BE2C (cell line): ENCODE measurements at places on chromosomes 11 and 22.

GRCh38 chr22:24450610-24451009 lies 23.2 kb downstream of the ADORA2A start:
- peak; percentile 91 for DNase-seq

- no peak for DNase-seq
These were observed 8.9 kb downstream of the SIDT2 start for GRCh38 chr11:117187428-117187798.

GRCh38 chr11:110362971-110363509 lies 66.6 kb upstream of the RDX start:
- DNase-seq = peak; percentile 12

- DNase-seq = no peak
These were observed 13.9 kb downstream of the SLC35E4 start for GRCh38 chr22:30649430-30650007.

DNA sequence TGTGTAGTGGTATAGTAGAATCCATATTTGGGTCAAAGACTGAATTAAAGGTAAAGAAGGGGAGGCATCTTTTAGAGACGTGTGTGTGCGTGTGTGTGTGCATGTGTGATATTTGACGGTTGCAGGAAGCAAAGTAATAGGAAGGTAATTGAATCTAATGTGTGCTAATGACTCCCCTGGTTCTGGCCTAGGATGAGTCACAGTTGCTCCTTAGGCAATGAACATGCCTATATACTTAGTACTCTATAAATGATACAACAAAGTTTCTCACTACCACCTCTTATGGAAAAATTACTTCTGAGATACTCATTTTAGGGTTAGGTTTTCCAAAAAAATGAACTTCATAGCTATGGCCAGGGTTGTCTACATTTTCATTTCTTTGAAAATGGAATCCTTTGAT lies 409.6 kb downstream of the GUCY1A2 start:
- no peak for DNase-seq

DNA sequence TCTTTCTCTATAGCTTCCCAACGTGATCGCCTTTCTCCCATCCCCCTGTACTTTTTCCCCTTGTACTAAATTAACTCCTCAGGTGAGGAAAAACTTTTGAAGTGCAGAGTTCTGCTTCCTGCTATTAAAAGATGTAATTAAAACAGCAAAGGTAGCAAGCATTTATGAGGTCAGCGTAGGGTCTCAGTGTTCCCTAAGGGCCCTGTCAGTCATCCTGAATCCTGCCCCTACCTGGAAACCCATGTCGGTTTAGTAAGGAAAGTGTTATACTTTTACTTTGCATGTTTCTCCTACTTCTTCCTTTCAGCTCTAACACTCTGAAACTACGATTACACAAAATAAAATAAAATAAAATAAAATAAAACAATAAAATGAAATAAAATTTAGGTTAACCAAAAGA lies 1.3 kb upstream of the HBB start:
- no peak for DNase-seq

DNA sequence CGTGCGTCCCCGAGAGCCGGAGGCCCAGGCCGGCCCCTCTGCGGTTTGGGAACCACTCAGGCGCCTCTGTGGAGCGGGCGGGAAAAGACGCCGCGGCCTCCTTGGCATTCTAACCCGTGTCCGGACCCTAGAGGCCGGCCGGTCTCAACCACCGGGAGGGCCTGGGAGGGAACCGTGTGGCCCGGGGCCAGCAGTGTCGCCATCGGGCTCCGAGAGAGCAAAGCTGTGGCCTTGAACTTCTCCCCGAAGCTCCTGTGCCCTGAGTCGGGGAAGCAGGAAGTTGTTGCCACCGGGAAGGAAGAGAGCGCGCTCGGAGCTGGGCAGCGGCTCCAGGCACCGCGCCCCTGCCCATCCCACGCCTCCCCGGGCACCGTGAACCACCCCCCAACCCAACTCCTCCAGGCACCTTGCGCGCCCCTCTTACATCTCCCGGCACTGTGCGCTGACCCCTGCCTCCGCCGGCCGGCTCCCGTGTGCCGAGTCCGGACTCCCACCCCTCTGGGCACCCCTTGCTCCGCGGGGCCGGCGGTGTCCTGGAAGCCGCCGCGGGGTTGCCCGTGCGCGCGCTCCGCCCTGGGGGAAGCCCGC lies 80.0 kb upstream of the PPARA start:
- DNase-seq = peak; percentile 57

DNA sequence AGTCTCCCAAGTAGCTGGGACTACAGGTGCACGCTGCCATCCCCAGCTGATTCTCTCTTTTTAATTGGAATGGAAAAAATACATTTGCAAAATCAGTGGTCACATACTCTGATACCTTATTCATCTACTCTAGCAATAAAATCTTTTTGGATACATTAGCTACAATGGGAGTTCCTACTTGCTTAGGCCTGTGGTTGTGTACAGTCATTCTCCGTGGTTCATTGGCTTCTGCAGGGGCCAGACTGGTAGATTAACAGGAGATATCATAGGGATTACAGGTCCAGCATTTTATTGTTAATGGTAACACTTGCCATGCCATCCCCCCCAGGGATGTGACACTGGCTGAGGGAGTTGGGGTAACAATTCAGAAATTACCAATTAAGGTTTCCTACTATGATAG lies 140.0 kb downstream of the ADAMTS15 start:
- DNase-seq = no peak

DNA sequence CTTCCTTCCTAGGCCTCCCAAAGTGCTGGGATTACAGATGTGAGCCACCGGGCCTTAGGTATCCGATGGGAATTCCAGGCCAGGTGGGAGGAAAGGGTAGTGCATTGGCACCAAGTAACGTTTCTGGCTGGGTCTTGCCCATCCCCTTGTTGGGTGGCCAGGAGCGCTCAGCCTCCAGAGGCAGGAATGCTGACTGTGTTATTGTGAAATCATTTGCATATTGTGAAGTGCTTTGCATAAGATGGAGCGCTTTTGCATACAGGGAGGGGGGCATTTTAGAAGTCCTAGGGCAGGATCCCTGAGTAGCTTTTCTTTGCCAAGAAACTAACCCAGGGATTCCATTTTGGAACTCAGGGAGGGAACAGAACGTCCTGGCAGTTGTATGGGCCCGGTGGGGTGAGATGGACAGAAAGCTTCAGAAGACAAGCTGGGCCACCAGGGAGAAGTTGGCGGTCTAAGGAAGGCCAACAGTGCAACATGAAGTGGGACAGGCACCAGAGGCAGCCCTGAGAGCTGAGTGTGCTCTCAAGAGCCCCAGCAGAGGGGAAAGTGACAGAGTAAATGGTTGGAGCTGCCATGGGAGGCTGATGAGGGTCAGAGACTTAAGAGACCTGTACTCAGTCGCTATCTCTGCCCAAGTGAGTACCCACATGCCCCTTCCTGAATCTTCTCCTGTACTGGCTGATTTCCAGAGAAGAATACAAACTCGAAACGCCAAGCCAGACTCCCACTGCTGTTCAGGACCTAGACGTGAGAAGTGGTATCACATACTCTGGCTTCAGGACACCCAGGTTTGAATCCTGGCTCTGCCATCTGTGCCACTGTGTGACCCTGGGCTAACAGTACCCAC lies 1.3 kb upstream of the SLC39A13 start:
- DNase-seq = no peak

- no peak for DNase-seq
These were observed 111.1 kb downstream of the KCNQ1 start for GRCh38 chr11:2555891-2556290.

DNA sequence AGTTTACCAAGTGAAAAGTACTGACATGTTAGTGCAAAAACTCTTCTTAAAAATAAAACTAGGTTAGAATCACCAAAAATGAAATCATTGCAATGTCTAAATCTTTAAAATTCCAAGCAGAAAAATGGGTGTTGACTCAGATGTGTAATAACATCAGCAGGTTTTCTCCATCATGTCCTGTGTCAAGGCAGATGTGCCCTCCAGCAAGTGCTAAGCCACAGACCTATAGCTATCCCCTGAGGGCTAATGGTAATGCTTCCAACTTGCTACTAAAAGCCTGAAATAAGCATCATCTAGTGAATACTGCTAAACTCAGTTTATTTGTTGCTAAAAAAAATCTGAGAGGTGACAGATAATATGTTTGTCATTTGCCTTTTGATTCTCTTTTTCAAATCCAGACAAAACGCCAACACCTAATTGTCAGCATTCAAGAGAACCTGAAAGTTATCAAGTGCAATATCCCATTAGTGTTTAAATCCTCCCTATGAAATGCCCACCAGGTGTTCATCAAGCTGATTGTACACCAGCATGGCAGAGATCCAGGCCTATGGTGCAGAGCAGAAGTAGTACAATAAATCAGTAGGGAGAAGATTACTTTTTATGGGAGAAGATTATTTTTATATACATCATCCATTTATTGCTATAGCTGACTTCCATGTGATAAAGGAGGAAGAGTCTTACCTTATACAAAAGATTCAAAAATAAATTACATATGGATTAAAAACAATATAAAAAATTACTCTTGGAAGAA lies 55.1 kb upstream of the SYT9 start:
- peak; percentile 49 for DNase-seq

DNA sequence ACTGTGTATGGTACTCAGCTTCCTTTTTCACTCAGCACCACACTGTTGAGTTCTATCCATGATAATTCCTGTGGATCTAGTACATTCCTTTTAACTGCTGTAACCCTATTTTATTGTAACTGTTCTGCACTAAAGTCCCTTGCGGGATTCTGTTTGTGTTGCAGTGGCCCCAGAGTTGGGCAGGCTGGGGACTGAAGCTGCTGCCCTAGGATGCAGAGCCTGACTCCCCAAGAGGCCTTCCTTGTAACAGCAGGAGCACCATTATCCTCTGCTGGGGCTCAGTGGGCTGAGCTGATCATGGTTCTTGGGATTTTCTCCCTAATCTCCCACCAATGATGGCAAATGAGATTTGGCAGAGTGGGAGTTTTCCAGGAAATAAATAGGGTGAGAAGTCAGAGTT lies 77.7 kb downstream of the CABIN1 start:
- DNase-seq = no peak

DNA sequence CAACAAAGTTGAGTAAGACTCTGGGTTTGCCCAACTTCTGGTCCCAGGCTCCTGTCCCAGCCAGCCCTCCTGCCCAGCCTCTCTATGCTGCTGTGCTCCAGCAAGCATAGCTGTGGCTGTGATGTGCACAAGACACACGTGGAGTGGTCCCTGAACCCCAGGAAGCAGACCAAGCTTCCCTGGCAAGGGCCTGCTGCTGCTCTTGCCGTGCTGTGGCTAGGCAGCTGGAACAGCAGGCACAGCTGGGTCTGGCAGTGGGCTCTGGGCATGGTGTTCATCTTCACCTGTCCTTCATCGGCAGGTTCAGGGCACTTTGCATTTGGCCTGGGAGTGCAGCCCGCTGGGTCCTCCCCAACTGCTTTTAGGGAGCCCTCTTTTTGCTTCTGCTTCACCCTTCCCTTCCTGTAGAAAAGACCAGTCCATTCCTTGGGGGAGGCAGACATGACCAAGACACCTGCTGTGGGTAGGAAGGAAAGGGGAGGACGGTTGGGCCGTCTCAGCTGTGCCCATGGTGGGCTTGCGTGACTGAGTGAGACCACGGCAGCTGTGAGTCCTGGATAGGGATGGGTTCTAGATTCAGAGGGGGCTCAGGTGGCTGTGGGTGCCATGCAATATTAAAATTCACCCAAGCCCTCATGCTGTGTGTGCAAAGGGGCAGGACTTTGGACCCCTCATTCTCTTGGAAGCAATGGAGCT lies 26.1 kb upstream of the ETS1 start:
- DNase-seq = no peak

DNA sequence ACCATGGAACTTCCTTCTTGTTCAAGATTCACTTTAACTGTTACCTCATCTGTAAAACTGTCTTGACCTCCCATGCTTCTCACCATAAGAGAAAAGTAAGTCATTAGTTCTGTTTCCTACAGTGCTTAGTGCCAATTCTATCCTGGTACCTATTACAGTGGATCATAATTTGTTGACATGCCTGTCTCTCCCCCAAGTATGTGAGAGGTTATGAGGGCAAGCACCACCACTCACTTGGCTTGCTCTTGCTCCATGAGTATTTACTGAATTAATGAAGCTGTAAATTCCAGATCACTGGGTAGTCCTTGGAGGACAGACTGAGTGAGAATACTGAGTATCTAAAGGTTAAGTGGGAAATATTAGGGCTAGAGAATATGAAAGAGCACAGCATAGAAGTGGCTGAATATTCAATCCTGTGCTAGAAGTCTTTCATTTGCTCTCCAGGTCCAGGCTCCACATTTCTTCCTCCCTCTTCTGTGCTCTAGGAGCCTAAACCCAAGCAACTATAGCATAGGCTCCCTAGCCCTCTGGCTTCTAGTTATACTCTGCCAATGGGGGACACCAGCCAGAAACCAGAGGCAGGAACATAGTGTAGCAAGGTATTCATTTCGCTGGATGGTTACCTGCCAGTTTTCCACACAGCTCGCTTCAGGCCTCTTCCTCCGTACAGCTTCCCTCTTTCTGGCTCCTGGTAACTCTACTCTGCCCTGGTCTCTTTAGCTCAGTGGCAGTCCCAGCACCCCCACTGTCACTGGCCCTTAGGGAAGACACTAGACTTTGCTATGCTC lies 118.2 kb upstream of the SLC5A12 start:
- DNase-seq = no peak

DNA sequence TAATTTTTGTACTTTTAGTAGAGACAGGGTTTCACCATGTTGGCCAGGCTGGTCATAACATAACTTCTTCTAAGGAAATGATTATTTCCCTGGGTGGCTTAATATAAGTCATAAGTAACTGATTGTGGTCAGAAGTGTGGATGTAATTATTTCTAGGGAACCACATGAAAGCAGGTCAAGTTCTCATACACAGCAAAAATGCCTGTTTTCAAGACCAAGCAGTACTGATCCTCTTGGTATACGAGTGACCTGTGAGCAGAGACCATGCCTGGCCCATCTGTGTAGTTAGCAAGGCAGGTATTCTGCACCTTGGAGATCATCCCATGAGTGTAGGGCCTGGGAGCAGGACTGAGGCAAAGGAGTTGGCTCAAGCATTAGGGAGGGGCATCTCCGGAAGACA lies 32.5 kb upstream of the NUCB2 start:
- DNase-seq = no peak

DNA sequence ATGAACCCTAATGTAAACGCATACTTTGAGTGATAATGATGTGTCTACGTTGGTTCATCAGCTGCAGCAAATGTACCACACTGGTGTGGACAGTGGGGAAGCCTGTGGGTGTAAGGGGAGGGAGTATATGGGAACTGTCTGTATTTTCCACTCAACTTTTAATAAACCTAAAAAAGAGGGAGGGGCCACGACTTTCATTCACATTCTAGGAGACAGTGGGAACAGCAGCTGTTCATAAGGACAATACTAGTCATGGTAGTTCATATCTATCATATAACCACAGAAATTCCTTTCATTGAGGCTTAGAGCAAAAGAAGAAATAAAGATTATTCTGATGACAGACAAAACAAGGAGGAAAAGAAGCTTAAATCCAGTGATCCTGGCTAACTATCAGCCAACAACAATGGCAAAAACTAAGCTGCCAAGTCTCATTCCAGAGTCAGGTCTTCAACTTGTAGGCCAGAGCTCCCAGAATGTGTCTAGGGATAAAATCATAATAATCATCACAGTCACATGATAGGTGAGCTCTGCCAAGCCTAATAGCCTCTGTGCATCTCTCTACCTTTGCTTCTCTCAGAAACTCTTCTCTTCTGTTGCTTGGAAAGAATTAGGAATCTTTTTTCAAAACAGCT lies 59.4 kb upstream of the CHRM4 start:
- no peak for DNase-seq
